Daoy (cell line): ENCODE measurements at places on chromosomes 2 and 18.
A peak's percentile ranks its signal among the peaks of the same experiment; 100 is the strongest.

GRCh38 chr2:159285929-159286708 lies at the start of gene WDSUB1:
Gene WDSUB1 (minus strand): TSS chr2:159286703. CDS start chr2:159283069, 3,634 bp downstream.
- peak; percentile 77 for DNase-seq

DNA sequence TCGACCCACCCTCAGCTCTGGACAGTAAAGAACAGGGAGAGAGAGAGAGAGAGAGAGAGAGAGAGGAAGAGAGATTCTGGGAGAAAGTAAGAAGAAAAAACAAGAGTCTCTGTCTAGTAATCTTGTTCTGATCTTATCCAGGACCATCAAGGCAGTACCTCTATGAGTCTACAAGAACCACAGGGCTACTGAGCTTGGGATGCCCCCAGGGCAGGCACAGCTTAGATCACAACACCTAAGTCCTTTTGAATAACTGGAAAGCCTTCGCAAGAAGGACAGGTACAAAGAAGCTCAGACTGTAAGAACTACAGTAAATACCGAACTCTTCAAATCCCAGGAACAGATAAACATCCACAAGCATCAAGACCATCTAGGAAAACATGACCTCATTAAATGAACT lies 51.4 kb upstream of the SGPP2 start:
- no peak for DNase-seq

GRCh38 chr2:193279361-193279760 lies 1084.6 kb upstream of the TMEFF2 start:
- DNase-seq, result no peak

DNA sequence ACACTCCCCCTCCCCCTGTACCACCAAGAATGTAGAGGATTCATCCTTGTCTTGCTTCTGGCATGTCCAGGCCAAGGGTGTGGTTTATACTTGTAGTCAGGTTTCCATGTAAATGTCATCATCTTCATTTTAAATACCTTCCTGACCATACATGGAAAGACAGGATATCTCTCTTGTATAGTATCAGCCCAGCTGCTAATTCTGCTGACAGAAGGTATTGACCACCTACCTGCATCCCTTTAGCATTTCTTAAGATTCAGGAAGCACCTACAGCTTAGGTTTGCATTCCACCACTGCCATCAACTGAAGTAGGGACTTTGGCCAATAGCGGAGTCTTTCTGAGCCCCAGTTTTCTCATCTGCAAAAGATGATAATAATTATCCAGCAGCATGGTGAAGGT lies 22.9 kb upstream of the FSHR start:
- DNase-seq, result no peak

- no peak for DNase-seq
Observed at GRCh38 chr2:129752176-129752575, 227.3 kb upstream of the RAB6C start.

GRCh38 chr2:103161456-103162289 lies 399.8 kb downstream of the TMEM182 start:
- DNase-seq, result peak; percentile 67

- no peak for DNase-seq
Observed at GRCh38 chr2:118053681-118054080, 34.6 kb upstream of the INSIG2 start.

DNA sequence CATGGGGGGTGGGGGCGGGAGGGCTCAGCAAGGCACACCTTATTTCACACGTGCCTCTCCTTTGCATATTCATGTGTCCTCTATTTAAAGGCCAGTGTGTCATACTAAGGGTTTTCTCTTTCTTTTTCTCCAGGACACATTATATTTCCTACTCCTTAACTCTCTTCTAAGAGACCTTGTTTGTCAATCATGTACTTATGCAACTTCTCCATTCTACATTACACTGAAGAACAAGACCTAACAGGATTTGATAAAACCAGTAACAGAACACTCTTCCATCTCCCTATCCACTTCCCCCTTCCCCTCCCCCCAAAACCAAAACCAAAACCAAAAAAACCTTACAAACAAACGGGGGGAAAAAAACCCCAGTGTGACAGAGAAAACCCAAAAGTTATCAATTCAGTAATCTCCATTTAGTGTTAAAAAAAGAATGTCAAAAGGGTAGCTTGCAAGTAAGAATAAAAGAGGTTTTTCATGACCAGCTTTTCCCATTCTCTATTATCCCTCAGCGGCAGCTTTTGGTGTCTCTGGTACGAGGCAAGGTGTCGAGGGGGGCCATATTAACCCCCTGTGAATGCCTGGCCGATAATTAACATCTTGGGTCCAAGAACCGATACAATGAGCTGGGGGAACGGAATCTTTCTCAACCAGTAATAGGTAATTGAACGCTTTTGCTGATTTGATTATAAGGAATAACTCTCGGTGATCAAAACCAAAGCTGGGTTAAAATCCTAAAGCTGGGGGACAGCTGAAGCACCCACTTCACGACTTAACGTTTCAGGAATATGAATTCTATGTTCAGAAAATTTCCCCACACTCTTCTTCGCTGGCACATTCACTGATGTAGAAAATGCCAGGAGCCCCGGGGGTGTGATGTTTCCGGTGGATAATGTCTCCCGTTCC lies 191.0 kb upstream of the TCF4 start:
- peak; percentile 42 for DNase-seq

- no peak for DNase-seq
Observed at GRCh38 chr2:74387346-74387745, 7.2 kb upstream of the DCTN1 start.

DNA sequence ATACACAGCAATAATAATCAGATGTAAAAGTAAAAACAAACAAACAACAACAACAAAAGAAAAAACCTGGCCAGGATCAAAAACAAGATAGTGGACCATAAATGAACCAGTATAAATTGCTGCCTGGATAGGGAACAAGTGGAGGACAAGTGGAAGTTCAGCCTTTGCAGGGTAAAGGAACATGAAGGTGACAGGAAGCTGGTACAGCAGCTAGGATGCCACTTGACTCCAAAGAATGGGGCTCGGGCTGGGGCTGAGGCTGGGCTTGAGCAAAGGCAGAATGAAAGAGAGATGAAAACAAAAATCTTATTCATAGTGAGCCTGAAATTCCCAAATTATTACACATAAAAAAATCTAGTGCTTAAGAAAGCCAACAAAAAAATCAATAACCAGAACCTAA lies 146.5 kb downstream of the CDH2 start:
- DNase-seq, result no peak

GRCh38 chr2:79723830-79724229 lies 211.0 kb downstream of the CTNNA2 start:
- no peak for DNase-seq

DNA sequence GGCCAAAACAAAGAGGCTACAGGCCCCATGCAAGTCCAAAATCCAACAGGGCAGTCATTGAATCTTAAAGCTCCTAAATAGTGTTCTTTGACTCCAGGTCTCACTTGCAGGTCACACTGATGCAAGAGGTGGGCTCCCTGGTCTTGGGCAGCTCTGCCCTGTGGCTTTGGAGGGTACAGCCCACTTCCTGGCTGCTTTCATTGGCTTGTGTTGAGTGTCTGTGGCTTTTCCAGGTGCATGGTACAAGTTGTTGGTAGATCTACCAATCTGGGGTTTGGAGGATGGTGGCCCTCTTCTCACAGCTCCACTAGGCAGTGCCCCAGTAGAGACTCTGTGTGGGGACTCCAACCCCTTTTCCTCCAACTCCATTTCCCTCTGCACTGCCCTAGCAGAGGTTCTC lies 115.8 kb upstream of the ALKAL2 start:
- no peak for DNase-seq

DNA sequence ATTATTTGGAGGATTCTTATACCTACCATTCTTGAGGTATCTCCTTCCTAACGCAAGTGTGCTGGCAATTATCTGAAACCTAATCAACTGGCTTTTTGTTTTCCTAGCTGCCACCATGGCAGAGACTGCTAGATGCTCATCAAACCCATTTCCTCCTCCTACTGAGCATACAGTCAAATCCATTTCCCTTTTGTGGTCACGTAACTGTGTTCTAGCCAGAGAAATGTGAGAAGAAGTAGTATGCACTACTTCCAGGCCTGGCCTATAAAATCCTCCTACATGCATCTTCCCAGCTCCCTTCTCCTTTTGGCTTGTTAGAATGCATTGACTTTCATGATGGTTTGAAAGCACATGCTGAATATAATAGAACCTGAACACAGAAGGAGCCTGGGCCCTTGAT lies 494.1 kb upstream of the MEIS1 start:
- no peak for DNase-seq

DNA sequence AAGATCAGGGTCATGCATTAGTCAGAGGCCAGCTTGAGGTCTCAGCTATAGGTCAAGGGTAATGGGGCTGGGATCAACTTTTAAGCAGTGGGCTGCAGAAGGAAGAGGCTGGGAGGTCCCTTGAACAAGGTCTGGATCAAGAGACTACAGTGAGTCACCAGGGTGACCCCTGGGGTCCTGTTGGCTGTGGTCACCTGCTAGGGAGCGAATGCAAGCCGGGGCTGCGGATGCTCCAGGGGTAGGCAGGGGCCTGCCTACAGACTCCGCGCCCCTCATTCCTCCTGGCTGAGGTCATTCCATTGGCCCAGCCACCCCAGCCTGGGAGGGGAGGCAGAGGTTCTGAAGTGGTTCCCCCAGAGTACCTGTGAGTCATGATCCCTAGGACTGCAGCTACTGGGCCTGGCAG lies 110.4 kb downstream of the CYP26B1 start:
- DNase-seq, result peak; percentile 57

GRCh38 chr2:224466304-224466895 lies 64.5 kb upstream of the FAM124B start:
- no peak for DNase-seq

- no peak for DNase-seq
Observed at GRCh38 chr2:152427902-152428301, 92.9 kb downstream of the FMNL2 start.

- DNase-seq, result no peak
Observed at GRCh38 chr18:76345901-76346300, 149.1 kb downstream of the ZNF516 start.

- no peak for DNase-seq
Observed at GRCh38 chr2:19545507-19545906, 187.1 kb upstream of the OSR1 start.

DNA sequence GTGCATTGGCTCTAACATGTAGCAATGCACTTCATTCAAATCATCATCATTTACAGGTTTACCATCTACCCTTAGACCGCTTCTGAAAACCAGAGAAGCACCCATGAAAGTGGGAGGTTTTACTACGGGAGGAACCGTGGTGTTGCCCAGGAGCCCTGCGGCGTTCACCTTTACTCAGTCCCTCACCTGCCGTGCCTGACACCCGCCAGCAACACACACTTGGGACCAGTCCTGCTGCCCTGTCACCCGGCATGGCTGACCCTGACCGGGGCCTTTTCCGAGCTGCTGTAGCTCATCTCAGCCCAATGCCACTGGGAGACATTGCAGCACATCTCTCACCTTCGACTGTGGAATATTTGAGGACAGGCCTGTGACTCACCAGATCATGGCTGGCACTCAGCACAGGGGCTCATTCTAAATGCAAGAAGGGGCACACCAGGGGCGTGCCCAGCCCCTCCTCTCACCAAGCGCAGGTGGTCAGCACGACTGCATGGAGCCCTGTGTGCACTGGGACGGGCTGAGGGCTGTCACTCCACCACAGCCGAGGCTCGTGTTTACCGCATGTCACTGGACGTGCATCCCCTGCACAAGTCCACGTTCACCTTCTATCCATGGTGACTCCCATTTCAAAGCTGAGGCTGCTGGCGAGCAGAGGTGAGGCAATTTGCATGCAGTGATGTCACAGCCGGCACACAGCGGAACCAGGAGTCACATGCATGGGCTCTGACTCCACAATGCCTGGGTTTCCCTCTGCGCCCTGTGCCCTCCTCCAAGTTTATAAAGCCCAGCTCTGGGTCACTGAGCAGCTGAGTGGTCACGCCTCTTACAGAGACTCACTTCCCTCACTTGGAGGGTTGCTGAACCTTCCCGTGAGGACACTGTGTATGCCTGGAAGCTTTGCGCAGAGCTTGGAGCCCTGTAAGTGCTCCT lies 76.7 kb upstream of the SNTG2 start:
- no peak for DNase-seq

GRCh38 chr2:134460583-134460998 lies 206.7 kb downstream of the MGAT5 start:
- DNase-seq, result peak; percentile 67

DNA sequence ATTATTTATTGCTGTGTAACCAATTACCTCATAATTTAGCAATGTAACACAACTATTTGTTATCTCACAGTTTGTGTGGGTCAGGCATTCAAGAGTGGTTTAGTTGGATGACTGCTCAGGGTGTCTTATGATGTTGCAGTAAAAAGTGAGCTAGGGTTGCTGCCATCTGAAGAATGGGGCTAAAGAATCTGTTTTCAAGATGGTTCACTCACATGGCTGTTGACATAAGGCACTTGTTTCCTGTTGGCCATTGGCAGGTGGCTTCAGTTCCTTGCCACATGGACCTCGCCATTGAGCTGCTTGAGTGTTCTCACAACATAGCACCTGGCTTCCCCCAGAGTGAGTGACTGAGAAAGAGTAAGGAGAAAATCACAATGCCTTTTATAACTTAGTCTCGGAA lies 123.2 kb downstream of the TMEM17 start:
- DNase-seq, result peak; percentile 4

DNA sequence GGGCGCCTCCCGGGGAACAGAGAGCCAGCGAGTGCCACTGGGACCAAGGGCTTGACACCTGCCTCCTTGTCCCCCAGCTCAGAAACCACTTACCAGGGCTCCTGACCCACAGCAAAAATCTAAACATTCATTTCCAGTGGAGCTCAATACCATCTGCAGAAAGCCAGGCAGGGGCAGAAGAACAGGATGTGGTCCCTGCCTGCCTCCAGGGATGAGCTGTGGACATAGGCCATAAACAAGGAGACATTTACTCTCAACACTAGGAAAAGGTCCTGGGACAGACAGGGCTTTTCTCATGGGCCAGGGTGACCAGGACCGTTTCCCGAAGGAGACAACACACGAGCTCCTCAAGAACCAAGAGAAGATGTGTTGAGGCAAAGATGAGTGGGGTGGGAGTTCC lies 203.0 kb downstream of the CTIF start:
- DNase-seq, result no peak

DNA sequence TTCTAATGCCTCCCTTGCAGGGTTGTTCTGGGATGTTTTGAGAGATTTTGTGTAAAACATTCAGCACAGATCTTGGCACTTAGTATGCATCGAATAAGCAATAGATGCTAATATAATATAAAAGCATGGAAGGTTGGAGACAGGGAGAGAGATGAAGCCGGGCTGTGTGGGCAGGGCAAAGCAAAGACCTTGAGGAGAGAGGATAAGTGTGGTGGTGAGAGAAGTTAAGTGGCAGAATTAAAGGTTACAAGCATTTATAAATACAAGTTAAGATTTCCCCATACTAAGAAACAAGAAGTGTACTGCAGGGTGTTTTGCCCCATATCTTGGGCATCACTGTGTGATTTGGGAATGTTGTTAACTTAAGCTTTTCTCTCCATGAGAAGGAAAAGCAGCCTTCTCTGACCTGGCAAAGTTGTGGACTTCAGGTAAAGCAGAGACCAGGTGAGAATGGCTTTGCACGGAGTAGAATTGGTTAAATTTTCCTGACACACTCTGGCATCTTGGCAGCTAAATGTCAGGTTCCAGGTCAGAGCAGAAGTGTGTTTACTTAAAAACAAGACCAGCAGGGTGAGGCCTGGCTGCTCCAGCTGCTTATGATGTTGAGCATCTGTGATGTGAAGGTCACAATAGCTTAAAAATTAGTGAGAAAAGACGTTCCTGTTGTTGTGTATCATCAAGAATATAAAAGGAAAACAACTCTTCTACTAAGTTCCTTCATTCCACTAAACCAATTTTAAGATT lies 288.5 kb upstream of the HNMT start:
- DNase-seq, result no peak
